ENCODE measurements at places on chromosomes 13 and 19. TPM values are rescaled to one million over a fixed set of nuclear protein-coding genes. Genes with fewer than 3 reads are reported as not detected.

DNA sequence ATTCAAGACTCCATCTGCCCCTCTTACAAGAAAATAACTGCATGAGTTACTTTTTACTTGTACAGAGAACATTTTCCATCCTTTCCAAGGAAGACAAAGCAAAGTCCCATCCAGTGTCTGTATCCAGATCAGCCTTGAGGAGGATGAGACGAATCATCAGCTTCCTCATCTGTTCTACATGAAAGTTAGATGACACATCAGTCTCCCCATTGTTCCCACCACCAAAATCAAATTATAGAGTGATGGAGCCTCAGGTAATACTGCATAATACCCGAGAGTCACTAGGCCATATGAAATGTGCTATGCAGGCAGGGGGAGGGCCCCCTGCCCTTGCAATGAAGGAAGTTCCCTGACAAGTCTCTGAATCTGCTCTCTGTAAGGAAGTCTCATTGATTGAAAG lies 1244.6 kb upstream of the SLC10A2 start:
- no peak for DNase-seq
- H3K4me3 ChIP-seq: no peak overlapping the region
- peaks cover 9% of the 10 kb centered on the region for H3K4me1 ChIP-seq
- no peaks in the 10 kb centered on the region for H3K36me3 ChIP-seq
- no peaks in the 10 kb centered on the region for H3K27me3 ChIP-seq

- no peak overlapping the region for H3K27ac ChIP-seq
- H3K4me3 ChIP-seq: no peak overlapping the region
- H3K36me3 ChIP-seq: no peaks in the 10 kb centered on the region
- DNase-seq: no peak
- peaks cover 10% of the 10 kb centered on the region for H3K4me1 ChIP-seq
- H3K27me3 ChIP-seq: no peaks in the 10 kb centered on the region
Measured at GRCh38 chr13:99415851-99416331, 85.4 kb upstream of the TM9SF2 start.

DNA sequence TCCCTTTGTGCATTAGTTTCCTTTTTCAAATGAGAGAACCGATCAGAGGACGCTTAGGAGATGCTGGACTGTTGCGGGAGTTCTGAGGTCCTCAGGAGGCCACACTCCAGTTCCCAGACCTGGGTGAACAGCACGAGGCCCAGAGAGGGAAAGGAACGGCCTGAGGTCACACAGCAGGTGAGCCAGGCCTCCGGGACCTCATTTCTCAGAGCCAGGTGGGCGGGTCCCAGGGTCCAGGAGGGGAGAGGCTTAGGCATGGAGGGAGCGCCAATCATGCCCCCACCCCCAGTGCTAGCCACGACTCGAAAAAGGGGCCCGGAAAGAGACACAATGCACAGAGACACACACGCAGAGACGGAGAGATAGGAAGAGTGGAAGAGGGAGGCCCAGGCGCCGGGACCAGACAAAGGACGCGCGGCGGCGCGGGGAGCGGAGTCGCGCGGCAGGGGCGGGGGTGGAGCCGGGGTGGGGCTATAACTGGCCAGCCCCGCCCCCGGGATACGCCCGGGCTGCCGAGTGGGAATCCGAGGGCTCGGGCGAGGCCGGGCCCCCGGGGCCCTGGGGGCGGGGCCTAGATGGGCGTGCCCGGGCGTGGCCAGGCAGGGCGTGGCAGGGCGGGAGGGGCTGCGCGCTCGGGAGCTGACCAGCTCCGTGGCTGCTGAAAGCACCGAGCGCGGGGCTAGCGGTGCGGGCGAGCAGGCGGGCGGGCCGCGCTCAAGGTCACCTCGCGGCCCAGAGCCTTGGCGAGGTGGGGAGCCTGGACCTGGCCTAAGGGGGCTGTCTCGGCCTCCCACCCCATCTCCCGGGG lies 1.6 kb downstream of the ELAVL3 start:
- H3K36me3 ChIP-seq: no peaks in the 10 kb centered on the region
- H3K27me3 ChIP-seq: no peaks in the 10 kb centered on the region
- no peak for DNase-seq
- no peak overlapping the region for H3K4me3 ChIP-seq
- H3K4me1 ChIP-seq: no peaks in the 10 kb centered on the region

DNA sequence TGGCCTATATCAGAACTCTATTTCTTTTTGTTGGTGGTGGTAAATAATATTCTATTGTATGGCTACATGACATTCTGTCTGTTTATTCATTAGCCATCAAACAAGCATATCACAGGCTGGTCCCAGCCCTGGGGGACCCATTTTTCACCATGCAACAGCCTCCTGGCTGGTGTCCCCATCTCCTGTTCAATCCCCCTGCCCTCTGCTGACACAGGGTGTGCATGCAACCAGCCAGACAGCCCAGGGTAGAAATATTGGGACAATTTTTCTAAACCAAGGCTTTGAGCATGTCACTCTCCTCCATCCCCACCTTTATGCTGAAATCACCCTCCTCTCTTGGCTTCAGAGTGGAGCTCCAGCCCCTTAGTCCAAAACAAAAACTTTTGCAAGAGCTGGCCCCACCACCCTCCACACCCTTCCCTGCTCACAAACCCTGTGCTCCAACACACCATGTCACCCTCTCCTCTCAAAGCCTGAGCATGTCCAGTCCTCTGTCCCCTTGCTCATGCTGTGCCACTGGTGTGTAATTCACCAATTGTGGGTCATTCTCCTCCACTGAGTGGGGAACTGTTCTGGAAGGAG lies 153.0 kb upstream of the UQCRFS1 start:
- no peak overlapping the region for H3K27ac ChIP-seq
- H3K4me3 ChIP-seq: no peak overlapping the region
- no peaks in the 10 kb centered on the region for H3K4me1 ChIP-seq
- peaks cover 14% of the 10 kb centered on the region for H3K27me3 ChIP-seq
- DNase-seq: no peak

Gene ATP12A
- total RNA-seq: 0.06 TPM

Gene KLK10
- total RNA-seq: not detected

Gene ZNF296
- not detected for total RNA-seq

Gene CEACAM20
- total RNA-seq: not detected

Gene CALR3
- total RNA-seq: not detected

Gene BCL3
- 10.0 TPM for total RNA-seq

Gene THSD8
- total RNA-seq: not detected

All from SJCRH30 (cell line).